Omental fat pad (tissue), 4 donors: ENCODE measurements at places on chromosomes 13 and 19.

- DNase-seq, result no peak
These were observed 28.6 kb downstream of the PIN1 start for GRCh38 chr19:9863759-9864158.

GRCh38 chr19:51025809-51026553, 435 bp downstream of the KLK11 start:
- DNase-seq, result no peak

DNA sequence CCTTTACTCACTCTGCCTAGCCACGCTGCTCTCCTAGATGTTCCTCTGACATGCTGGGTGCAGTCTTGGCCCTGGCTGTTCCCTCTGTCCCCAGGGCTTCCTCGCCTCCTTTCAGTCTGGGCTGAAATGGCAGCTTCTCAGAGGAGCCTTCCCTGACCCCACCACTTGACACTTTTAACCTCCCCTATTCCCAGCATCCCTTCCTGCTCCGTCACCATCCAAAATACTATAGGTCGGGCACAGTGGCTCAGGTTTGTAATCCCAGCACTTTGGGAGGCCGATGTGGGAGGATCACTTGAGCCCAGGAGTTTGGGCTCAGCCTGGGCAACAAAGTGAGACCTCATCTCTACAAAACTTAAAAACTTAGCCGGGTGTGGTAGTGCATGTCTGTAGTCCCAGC, 2.6 kb downstream of the FAM187B start:
- no peak for DNase-seq

DNA sequence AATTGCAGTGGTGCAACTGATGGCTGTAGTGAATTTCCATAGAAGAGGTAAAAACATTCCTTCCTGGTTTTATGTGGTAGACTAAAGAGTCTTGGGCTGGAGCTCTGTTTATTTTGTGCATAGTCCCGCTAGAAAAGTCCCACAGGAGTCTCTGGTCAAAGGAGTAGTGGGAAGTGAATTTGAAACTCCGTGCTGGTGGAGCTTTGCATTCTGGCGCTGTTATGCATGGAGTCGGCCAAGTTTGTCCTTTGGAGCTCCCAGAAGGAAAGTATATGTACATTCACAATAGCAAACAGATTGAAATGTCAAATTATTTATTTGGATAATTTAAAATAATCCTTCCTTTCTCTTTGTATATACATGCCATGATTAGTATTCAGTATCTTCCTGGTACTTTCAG, 296.5 kb downstream of the LMO7 start:
- DNase-seq, result no peak

DNA sequence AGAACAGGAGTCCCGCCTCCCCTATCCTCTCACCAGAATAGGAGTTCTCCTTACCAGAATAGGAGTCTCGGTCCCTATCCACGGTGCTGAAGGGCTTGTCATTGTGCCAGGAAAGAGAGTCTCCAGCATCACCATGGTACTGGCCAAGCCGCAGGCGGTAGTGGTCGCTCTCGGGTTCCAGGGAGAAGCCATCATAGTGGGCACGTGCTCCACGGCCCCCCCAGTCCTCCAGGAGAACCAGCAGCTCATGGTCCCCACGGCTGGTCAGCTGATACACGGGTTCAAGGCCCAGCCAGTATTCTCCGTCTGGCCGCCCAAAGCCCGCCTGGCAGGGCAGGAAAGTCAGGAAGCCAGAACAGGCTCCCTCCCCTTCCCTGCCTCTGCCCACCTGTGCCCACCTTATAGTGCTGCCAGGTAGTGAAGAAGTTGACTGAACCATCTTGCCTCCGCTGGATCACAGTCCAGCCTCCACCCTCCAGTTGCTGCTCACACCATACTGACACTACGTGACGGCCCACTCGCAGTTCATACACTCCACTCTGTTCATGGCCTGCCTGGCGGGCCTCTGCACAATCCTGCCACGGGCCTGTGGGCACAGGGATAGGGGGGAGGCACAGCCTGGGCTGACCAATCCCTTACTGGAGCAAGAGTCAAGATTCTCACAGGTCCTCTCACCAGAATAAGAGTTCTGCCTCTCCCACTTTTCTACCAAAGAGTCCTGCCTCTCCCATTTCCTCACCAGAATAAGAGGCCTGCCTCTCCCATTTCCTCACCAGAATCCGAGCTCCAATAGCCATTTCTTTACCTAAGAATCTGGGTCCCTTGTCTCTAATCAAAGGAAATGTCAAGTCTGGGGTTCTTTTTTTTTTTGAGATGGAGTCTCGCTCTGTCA, 7.4 kb downstream of the SHFL start:
- DNase-seq, result no peak

DNA sequence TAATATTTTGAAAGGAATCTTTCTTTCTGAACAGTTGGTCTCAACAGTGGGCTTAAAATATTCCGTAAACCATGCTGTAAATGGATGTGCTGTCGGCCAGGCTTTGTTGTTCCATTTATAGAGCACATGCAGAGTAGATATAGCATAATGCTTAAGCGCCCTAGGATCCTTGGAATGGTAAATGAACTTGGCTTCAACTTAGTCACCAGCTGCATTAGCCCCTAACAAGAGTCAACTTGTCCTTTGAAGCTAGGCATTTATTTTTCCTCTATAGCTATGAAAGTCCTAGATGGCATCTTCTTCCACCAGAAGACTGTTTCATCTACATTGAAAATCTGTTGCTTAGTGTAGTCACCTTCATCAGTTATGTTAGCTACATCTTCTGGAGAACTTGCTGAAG, 47.6 kb downstream of the SACS start:
- no peak for DNase-seq

- no peak for DNase-seq
These were observed 191.8 kb downstream of the PCCA start for GRCh38 chr13:100280681-100281080.

DNA sequence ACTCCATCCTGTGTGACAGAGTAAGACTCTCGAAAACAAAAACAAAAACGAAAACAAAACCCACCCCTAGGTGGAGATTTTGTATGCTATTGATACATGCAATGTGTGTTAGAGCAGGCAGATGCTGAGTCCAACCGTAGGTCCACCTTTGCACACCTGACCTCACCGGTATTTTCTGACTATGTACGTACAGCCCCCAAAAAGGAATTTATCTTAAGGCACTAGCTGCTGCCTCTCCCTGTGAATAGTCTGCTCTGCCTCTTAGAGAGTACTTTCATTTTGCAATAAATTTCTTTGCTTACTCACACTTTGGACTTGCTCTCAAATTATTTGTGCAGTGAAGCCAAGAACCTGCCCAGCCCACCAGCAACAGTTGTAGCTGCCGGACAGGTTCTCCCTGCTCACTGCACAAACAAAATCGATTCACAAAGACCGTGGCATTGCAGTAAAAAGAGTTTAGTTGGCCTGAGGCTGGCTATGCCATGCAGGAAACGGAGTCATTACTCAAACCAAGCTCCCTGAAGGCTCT, 8.2 kb upstream of the ZNF77 start:
- DNase-seq, result no peak

GRCh38 chr19:18683958-18684641, 620 bp downstream of the CRTC1 start:
- no peak for DNase-seq

- DNase-seq, result no peak
These were observed 283.3 kb downstream of the FOXO1 start for GRCh38 chr13:40383132-40383531.
